ENCODE measurements at places on chromosomes 3 and 15.
A peak's percentile ranks its signal among the peaks of the same experiment; 100 is the strongest.

DNA sequence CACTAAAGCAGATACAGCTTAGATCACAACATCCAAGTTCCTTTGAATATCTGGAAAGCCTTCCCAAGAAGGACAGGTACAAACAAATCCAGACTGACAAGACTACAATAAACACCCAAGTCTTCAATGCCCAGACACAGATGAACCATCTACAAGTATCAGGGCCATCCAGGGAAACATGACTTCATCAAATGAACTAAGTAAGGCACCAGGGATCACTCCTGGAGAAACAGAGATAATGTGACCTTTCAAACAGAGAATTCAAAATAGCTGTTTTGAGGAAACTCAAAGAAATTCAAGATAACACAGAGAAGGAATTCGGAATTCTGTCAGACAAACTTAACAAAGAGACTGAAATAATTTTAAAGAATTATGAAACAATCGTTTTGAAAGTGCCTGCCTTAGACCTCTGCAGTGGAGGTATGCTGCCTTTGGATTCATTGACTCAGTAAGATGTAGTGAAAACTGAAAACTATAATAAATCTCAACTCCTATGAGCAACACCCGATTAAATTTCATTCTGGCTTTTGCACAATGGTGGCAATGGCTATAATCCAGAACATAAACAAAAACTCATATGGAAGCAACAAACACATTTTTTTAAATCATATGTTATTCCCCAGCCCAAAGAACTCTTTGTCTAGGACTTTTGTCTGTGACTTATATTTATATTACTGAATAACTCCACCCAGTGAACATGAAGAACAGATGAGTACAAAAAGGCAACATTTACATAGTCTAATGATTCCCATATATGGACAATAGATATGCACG is 12.6 kb upstream of the COL8A1 start:
- no peak for DNase-seq

- DNase-seq = no peak
Measured at GRCh38 chr3:24043168-24043567, 98.1 kb downstream of the NR1D2 start.

DNA sequence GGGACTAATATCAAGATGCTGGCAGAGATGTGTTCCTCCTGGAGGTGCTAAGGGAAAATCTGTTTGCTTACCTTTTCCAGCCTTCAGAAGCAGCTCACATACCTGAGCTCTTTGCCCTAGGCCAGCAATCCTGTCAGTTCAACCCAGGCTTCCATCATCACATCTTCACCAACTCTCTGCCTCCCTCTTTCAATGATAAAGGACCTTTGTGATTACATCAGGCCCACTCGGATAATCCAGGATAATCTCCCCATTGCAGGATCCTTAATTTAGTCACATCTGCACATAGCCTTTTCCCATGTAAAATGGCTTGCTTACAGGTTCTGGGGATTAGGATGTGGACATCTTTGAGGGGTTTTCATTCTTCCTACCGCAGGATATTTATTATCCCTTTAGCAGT is 58.3 kb downstream of the NSUN3 start:
- peak; percentile 53 for DNase-seq

- no peak for DNase-seq
Measured at GRCh38 chr3:24454393-24454792, 40.3 kb downstream of the THRB start.

GRCh38 chr15:66982250-66982649 is 83.2 kb upstream of the SMAD3 start:
- DNase-seq = no peak

- no peak for DNase-seq
Measured at GRCh38 chr15:50182219-50183013, 420 bp downstream of the SLC27A2 start.

- DNase-seq = no peak
Measured at GRCh38 chr3:26438981-26439884, 183.3 kb upstream of the LRRC3B start.

GRCh38 chr3:195542316-195542697 is 818 bp downstream of the PPP1R2 start:
- no peak for DNase-seq

DNA sequence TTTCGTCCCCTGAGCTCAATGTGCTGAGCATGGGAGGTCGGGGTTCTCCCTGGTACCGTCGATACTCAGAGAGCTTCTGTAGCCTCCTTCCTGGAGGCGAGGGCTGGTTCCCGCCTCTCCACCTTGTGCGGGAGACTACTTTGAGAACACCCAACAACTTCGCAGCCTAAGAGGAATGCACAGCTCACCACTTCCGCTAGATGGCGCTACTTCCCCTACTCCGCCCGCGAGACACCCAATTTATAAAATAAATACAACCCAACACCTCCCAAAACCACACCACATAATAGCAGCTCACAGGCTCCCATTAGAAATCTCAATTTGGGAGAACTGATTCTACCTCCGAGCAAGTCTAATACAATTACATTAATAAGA is 1.2 kb downstream of the RGMA start:
- peak; percentile 25 for DNase-seq

DNA sequence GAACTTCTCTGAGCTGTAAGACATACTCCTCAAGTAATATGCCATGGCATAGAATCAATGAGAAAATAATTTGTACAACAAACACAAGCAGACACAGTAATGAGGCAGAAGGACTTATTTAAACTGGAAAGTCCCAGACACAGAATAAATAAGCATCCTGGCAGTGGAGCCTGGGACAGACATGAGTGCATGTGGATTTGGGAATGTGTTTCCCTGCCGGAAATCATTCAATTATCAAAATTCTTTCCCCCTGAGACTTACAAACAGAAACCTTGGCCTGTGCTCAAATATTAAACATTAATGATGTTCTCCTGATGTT is 520.1 kb downstream of the ROBO1 start:
- DNase-seq = no peak

GRCh38 chr3:13600950-13601691 is 52.2 kb downstream of the FBLN2 start:
- DNase-seq = no peak

GRCh38 chr3:72661115-72661457 is 187.2 kb downstream of the SHQ1 start:
- no peak for DNase-seq

- no peak for DNase-seq
Measured at GRCh38 chr3:119357190-119357589, 63.0 kb downstream of the ARHGAP31 start.

GRCh38 chr15:72614810-72615532 is 39.5 kb upstream of the GOLGA6B start:
- DNase-seq = no peak

DNA sequence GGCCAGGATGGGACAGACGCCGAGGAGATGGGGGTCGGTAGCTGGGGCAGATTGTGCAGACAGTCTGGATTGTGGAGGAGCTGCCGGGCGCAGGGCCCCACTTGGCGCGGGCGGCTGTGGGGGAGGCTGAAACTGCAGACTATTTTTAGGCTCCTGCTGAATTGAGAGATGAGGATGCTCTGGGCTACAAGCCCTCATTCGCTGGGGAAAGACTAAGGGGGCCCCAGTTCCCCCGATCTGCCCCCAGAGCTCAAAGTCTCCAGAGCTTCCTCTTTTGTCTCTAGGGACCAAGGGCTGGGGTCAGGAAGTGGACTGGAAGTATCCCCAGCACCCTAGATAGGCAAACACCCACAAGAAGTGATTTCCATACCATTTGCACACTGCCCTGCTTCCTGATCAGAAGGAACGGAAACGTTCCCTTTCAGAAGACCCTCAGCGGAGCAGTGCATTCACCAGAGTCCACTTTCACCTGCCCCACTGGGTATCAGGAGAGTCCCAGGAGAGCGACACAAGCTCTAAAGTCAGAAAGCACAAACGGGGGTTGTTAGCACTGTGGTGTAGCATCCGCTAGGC is 29.7 kb downstream of the SEMA7A start:
- DNase-seq = no peak

Measured in NCI-H524 treated with DMSO at 0.1 percent for 48 hours (cell line).